ENCODE measurements at places on chromosomes 2 and 18.

DNA sequence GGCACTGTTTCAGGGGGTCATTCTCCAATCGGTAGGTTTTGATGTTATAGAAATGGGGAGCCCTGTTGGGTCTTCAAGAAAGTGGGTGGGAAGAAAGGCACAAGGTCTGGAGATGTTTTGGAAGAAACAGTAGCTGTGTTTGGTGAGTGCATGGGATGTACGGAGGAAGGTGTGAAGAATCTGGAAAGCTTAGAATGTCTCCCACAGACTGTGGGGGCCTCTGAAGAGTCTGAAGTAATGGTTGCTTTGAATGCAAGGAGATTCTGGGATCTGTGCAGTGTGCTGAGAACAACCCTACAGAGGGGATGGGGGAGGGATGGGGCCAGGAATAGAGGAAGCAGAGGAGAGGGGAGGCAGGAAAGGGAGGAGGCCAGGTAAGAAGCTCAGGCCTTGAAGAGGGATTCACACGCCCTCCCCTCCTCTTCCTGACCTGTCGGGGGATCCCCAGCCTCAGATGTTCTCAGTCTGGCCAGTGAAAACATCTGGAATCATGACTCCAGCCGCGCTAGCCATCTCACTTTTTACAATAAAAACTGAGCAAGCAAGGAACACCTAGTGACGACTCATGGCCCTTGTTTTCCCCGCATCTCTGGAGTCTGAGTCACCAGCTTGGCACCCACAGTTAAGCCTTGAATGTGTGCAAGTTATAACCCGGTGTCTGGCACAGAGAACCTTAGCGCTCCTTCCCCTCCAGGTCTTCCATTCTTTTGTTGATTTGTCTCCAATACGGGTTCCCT is 74.2 kb downstream of the SH3BP4 start:
- no peak for DNase-seq

DNA sequence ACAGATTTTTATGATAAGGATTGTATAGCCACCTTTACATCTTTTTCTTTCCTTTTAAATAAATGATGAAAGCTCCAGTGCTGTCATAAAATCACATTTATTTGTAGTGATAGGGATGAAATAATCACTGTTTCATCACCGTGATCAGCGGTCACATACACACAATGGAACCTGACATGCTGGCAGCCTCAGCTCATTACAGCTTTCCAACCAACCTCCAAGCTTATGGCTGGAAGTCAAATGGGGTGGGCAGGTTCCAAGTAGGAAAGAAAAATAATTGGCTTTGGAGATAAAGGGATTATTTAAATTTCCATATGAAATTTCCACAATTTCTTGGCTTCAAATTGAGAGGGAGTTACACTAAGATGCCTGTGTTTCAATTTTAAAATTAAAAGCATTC is 251.3 kb downstream of the PLCL1 start:
- no peak for DNase-seq

GRCh38 chr2:111029181-111029927 is 91.4 kb upstream of the BCL2L11 start:
- DNase-seq: no peak

DNA sequence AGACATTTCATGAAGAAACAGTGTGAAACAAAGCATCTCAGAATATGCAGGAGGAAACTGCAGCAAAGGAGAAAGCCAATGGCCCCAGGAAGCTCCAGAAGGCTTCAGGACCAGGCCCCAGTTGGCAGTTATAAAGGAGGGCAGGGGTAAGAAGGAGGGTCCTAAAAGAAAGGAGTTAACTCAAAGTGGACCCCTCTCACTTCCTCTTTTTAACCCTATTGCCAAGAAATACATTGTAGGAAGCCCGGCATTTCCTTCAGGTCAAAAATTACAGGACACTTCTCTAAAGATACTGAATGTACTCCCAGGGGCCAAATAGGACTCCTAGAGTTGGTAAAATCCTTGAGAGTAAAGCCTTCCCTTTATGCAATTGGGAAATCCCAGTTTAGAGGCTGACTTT is 77.1 kb upstream of the TGFA start:
- DNase-seq: no peak

DNA sequence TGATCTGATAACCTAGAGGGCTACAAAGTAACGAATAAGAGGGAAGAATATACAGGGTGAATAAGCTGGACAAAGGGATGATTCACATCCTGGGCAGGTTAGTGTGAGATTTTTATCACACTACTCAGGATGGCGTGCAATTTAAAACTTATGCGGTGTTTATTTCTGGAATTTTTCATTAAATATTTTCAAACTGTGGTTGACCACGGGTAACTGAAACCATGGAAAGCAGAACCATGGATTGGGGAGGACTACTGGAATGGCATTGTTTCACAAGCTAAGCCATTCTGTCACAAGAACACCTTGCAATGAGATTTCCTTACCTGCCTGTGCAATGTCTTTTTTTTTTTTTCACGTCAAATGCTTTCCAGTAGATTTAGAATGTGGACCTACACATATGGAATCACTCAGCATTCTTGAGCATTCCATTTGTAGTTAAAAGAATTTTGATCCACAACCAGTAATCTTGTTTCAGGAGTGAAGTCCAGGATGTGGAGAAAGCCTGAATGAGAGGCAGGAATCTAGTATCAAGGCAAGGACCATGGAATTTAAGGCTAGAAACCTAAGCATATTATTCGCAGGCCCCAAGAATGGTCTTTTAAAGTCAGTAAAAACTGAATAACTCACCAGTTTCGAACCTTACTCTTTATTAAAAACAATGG is 8.0 kb upstream of the CDK15 start:
- DNase-seq: no peak

GRCh38 chr2:162256591-162256991 is 13.3 kb upstream of the FAP start:
- DNase-seq: no peak

GRCh38 chr18:35410561-35410960 is 33.4 kb upstream of the ZNF396 start:
- no peak for DNase-seq

DNA sequence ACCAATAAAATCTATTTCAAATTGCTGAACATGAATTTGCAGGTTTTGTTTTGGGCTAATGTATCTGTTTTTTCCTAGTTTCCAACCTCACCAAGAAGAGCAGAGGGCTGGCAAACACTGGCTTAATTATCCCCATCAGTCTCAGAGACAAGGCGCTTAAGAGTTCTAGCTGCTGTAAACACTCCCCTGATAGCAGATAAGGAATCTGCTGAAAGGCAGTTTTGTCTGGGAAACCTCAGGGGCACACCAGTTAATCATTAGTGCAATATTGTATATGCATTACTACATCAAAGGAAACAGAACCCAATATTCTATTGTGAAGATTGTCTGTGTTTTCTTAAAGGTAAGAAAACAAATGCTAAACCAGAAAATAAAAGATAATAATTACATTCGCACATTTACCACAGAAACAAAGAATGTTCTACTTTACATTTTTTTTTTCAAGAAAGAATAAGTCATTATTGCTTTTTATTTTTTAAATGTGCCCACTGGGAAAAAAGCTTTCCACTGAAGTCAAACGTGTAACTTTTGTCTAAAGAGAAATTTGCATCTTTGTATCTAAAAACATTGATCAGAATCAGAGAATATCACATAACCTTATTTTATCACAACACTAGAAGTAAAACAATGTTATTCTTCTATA is 179.1 kb downstream of the ERBB4 start:
- no peak for DNase-seq

DNA sequence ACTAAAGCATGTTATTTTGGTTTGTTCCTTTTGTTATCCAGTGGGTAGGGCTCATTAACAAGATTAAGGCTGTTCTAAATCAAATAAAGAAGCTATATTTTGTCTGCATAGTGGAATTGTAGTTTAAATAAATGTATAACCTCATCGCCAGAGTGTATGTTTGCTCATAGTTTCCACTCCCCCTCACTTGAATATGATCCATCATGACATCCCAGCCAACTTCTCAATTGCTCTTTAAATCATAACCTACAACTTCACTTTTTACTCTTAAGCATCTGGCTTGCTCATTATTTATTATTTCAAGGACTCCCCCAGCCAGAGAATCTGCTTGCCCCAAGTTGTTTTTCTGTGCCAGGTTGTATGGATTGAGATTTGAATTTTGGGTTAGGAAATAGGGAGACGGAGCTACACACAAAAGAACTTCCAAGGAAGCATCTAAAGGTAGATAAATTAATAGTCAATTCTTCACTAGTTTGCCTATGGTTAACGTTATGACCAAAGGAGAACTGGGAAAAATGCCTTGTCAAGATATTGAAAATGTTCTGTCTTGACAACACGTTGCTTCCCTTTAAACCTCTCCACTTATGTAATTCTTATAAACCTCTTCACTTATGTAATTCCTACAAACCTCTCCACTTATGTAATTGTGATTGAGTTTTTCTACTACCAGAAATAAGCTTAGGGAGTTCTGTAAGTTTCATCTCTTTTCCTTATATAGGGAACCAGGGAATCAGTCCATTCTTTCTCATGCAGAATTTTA is 55.4 kb upstream of the UPP2 start:
- DNase-seq: no peak

- DNase-seq: no peak
These were observed 479.3 kb upstream of the HS6ST1 start for GRCh38 chr2:128797937-128798336.

DNA sequence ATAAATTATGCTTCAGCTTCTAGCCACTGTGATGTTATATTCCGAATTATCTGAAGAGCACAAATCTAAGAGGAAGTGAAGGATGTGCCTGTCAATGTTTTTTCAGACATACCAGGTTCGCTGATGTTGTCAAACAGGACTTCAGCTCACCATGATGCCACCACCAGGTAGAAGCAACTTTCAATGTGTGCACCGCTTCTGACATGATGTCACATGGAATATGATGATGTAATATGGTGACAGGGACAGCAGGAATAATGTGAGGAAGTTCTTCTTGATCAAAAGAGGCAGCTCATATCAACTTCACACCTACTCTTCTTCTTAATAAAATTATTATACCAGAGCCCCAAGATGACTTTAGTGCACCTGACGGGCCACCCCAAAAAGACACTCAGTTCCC is 893.2 kb downstream of the BCL11A start:
- no peak for DNase-seq

GRCh38 chr2:38546585-38546984 is 56.1 kb downstream of the HNRNPLL start:
- no peak for DNase-seq

DNA sequence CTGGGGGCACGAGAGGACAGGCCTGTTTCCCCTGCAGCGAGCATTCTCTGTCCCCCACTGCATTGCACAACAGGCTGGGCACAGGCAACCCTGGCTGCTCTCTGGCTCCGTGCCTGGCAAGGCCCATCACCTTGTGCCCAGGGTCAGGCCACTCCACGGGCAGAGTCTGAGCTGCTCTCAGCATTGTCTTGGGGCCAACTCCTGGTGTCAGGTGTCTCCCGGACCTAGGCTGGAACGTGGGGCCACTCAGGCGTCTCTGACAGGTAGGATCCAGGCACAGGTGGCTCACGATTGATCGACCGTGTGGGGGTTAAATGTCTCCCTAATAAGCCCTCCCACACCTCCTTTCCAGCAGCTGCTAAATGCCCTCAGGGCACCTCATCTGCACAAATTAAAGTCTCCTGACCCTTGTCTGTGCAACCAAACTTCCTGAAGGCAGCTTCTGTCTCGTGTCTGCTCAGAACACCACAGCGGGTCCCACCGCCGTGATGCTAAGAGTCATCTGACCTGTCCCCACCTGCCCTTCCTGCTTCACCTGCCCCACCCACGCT is 66.6 kb upstream of the GPC1 start:
- peak; percentile 93 for DNase-seq

GRCh38 chr2:19786408-19787058 is 115.2 kb downstream of the TTC32 start:
- DNase-seq: no peak

DNA sequence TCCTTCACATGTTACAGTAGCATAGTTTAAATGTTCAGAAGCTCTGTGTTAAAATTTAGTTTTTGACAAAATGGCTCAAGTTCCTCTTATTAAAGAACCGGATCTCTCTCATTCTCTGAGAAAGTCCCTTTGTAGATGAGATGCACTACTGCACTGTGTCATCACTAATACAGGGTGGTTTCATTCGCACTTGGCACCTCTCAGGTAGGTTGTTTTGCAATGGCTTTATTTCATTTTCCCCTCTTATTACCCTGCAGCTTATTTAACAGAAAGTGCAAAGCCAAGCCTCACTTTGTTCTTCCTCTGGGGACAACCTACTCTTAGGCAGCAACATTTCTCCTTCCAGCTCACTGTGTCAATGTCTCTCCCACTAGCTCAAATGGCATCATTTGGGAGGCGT is 185.1 kb downstream of the DLGAP1 start:
- no peak for DNase-seq

DNA sequence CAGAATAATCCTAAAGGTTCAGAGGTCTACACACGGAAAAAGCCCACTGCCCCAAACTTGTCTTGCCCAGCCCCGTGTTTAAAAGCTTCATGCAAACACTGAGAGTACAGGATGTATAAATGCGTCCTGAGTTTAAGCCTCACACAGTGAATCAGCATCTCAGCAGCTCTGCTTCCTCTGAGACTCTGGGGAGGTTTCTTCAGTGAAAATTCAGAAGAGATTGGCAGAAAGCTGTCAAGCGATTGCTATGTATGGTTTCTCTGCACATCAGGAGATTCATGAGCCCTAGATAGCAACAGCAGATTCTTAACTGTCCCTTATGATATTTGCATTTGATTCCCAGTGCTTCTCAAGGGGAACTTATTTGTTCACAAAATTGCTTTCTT is 27.1 kb downstream of the CRACDL start:
- no peak for DNase-seq

DNA sequence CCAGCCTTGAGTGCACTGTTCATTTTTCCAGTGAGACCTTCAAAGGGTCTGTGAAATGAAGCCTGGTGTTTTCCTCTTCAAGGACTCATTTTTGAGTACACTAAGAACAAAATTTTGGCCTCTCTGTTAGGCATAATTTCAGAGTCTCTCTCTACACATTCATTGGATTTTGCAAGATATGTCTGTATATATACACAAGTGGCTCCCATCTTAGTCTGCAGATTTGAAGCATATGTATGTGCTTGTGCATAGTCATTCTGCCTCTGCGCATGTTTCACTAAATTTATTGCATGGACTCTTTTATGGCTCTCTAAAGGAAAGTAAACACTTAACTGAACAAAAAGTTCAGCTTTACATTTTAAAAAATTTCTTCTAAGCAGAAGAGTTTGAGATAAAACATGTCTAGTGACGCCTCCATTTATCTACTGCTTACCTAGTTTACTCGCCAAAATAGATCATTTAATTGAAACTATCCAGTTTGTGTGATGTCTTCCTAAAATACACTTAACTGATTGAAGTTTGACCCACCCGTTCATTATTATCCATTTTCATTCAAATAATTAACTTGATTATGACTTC is 145.9 kb downstream of the FMNL2 start:
- no peak for DNase-seq
